ENCODE measurements at places on chromosomes 2 and 18.

DNA sequence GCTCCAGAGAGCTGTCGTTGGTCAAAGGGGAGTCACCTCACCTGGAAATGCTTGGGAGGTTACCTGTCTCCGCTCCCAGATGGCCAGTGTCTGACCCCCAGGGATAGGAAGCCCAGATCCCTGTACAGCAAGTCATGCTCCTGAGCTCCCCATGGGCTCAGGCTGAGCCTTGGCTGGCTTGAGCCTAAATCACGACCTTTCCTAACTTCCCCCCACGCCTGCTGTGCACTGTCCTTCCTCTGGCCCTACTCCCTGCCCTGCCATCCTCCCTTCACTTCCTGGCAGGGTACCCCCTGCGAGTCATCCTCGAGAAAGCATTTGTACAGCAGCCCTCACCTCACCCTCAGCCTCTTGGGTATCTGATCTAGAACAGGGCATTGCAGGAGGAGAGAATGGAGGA lies 9.2 kb upstream of the HDAC4 start:
- DNase-seq: no peak

DNA sequence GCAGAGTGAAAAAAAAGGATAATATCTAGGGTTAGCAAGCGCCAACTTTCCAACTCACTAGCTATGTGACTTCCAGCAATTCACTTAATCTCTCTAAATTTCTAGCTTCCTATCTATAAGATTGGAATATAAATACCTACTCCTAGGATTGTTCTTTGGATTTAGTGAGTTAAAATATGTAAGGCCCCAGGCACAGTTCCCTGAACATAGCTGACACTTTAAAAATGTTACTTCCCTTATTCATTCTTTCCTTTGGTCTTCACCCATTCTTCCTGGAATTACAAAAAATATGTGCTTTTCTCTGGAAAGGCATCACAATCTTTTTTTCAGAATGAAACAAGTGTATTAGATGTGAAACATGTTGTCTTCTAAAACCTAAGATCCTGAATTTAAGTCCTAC lies 365.7 kb downstream of the RBM43 start:
- DNase-seq: no peak

- DNase-seq: no peak
Observed at GRCh38 chr2:44553456-44553855, 191.7 kb downstream of the CAMKMT start.

GRCh38 chr2:26946841-26947784 lies 23.3 kb upstream of the MAPRE3 start:
- DNase-seq: peak; percentile 22

DNA sequence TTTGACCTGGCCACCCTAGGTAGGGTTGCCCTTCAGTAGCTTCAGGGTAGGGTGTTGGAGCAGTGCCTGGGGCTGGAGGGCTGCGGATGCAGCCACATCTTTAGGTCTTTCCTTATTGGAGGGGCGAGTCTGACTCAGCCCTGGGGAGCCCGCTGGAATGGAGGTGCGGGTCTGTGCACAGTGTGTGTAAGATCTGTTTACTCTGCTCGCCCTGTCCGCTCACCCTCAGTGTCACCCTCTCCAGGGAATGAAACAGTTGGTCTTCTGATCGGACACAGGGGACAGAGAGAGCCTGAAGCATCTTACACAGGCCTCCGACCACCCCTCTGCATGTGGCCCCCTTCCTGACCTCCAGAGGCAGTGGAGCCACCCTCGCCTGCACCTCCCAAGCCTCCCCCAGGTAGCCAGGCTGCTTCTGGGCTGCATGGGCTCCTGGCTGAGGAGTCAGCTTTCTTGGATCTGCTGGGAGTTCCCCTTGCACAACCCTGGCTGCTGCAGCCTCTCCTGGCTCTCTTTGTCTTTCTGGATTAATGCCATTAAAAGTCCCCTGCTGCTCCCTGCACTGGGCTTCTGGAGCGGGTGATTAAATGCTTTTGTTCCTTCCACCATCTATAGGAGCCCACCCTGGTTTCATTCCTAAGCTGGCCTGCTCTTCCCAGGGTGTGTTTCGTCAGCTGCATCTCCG lies 82.6 kb downstream of the ASB1 start:
- no peak for DNase-seq
